Stimulated activated CD8-positive, alpha-beta memory T cell treated with anti-CD3 and anti-CD28 coated beads, Interleukin-2, amount 100 ng/mL, for 48 hours (primary cell): ENCODE measurements at places on chromosomes 12 and 14.

DNA sequence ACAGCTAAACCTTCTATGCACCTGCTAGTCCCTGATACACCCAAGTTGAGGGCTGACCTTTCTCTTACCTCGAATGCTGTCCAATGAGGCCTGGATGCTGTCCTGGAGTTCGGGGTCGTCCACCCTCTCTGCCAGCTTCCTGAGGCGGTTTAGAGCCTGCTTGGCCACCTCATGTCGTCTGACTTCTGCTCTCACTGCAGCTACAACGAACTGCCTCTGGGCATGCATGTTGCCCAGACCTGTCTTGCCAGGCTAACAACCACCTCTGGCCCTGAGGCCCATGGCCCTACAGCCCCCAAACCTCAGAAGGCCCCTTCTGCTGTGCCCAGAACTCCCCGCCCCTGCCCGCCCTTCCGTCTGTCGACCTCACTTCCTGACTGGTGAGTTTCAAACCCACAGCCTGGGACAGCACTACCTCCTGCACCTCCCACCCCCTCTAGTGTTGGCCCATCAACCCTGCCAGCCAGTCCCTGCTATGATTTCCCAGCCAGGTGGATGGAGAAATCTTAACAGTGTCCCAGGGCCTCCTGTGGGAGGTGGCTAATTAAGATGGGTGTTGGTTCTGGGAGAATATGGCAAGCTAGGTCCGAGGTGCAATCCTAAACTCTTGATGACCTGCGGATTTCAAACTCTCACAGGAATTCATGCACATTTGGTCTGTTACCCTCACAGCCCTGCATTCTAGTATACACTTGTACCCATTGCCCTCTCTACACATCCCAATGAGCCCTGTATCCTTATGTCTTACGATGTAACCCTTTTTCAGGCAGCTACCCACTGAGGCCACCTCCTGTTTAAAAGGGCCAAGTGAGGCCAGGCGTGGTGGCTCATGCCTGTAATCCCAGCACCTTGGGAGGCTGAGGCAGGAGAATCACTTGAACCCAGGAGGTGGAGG is 2.7 kb upstream of the TSPAN31 start:
- DNase-seq, result peak; percentile 72

DNA sequence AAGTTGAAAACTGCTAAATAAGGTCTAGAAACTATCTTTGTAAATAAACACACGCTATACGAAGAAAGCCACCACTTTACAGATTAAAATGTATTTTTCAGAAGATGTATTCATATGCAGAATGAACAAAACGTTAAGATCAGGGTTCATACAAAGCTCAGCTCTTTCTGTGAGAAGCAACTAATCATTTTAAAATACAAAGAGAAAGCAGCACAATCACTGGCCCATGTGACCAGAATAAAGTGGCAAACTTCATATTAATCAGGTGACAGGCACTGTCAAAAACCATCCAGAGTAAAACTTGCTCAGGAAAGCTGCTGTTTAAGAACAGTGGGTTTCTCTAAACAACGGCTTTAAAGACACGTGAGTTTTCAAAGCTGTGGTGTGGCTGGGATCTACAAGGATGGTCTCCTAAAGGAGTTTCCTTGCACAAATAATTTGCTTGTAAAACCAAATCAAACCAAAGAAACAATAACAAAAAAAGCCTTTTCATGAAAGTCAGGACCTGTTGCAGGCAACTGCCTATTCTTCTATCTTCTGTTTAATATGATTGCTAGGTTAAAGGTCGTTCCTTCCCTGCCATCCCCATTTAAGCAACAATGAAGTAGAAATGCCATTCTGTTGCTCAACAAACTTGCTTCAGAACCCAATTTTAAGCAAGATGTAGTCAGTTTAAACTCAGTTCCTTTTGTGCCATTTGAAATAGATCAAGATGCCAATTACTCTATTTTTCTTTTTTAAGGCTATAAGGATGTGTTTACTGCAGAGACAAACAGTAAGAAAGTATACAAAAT is 22.3 kb downstream of the SEL1L start:
- no peak for DNase-seq

GRCh38 chr14:60622210-60622916 is 26.9 kb downstream of the SIX1 start:
- no peak for DNase-seq

GRCh38 chr12:96152164-96152563 is 42.0 kb upstream of the ELK3 start:
- no peak for DNase-seq

GRCh38 chr14:99350751-99351150 is 78.8 kb upstream of the BCL11B start:
- no peak for DNase-seq

- no peak for DNase-seq
Observed at GRCh38 chr14:91038439-91038838, 22.0 kb downstream of the RPS6KA5 start.

DNA sequence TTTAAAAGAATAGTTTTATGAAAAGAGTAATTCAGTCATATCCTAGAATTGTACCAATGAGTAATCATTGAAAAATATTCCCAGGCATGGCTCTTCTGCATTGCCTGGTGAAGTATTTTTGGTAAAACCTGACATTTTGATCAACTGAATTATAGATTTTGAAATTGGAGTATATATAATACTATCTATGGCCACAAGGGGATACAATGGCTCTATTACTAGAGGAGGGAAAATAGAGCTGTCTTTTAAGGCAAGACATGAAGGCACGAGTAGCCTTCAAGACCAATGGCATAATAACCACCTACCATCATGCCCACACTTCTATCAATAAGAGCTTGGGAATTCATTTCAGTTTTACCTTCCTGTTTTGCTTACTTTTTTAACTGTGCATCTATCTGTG is 1241.4 kb upstream of the TMEM132C start:
- no peak for DNase-seq

- DNase-seq, result no peak
Observed at GRCh38 chr12:14668591-14668990, 27.8 kb downstream of the GUCY2C start.

DNA sequence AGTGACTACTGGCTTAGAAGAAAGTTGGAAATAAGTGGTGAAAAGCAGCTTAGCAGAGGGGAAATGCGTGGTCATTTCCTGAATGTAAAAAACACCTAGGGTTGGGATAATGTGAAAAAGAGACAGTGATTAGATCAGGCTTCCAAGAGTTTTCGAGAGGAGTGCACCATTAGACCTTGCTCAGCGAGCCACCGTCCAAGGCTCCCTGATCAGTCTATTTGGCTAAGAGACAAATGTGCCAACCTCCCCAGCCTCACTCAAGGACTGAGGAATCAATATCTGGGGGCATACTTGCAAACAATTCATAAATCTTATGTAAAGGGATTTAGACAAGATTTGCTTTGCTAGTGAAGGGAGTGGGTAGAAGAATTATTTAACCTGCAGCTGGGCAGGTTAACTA is 594.5 kb downstream of the NRXN3 start:
- DNase-seq, result no peak

DNA sequence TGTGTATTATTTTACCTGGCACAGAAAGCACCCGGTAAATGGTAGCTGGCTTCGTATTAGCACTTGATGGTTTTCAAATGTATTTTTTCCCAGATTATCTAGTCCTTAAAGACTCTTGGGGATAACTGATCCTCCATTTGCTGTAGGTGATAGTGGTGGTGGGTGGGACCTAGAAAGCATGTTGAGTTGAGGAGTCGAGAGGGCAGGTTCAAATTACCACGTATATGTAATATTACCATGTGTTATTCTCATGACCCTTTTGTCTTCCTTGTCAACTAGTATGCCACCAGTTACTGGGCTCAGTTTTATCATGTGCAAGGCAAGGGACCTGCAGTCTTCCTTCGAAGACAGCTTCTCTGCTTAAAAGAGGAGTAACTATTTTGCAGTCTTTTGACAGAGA is 1.8 kb downstream of the GLRX5 start:
- no peak for DNase-seq

DNA sequence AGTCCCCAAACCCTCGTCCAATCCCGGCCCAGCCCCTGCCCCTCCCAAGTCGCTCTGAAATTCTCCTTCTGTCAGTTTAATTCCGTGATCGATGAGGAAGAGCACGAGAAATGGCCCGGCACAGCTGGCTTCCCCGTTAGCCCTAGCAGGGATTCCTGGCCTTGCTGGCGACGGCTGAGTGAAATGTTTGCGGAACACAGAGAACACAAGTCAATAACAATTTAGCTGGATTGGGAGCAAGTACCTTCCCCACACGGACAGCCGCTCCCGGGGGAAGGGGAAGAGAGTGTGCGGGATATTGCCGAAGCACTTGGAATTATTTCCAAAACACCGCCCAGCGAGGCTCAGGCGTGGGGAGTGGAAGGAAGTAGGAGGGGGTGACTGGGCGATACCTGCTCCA is 134.6 kb downstream of the RBM19 start:
- no peak for DNase-seq

GRCh38 chr12:11777962-11778361 is 128.5 kb downstream of the ETV6 start:
- no peak for DNase-seq

DNA sequence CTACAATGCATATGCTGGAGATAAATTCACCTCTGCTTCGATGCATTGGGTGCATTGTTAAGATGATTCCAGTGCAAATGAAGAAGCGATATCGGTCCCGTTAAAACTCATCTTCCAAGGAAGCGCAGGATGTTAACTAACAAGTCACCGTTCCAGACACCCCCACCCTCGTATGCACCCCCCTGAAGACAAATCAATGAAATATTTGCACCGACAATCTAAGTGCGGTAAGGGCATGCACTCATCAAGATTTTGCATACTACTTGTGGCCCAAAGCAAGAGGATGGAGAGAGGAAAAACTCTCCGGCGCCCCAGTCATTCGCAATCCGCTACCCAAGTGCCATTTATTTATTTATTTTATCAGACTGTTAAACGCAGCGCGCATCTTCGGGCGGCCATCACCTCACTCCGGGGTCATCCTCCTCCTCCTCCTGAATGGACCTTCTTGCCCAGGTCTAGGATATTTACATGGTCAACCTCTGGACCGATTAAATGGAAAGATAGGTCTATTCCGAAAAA is 1.2 kb downstream of the NOVA1 start:
- DNase-seq, result no peak

DNA sequence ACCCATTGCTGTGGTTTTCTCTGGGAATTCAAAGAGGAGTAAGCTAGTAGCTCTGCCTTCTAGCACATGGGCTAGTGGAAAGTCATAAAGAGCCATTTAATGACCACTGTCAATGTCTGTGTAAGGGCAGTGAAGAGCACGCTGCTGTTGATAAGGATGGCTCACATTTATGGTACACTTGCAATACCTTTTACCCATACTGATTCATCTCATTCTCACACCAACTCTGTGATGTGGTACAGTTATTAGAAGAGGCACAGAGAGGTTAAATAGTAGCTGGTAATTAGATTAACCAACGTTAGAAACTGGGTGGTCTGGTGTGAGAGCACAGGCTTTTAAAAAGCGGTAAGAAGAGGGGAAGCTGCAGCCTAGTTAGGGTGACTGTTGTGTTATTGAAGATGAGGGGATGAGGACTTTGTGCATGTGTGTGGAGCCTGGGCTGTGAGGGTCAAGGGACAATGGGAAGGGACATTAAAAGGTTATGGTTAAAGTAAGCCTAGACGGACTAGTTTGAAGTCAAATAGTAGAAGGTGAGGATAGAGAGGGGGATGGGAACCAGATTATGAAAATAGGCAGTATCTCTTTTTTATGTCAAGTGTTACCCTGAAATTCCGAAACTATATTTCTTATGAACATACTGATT is 25.2 kb downstream of the RASSF3 start:
- no peak for DNase-seq

GRCh38 chr14:99809360-99809759 is 16.1 kb downstream of the EML1 start:
- DNase-seq, result no peak

GRCh38 chr12:119176267-119177055 is 2.3 kb upstream of the HSPB8 start:
- DNase-seq, result no peak
